ENCODE measurements at places on chromosomes 7 and 10. TPM values are rescaled to one million over a fixed set of nuclear protein-coding genes. Genes with fewer than 3 reads are reported as not detected.

The MSMB gene
- total RNA-seq, result not detected

The EPO gene
- total RNA-seq, result not detected

The SAMD9L gene
- total RNA-seq, result 8.5 TPM

The ARHGEF5 gene
- 10.4 TPM for total RNA-seq

The ARHGAP22 gene
- total RNA-seq, result 4.4 TPM

The HOXA10 gene
- total RNA-seq, result 0.35 TPM

The LRRD1 gene
- 0.11 TPM for total RNA-seq

The LRRC18 gene
- total RNA-seq, result not detected

The TBC1D12 gene
- total RNA-seq, result 13.1 TPM

The SEMA3D gene
- total RNA-seq, result 0.95 TPM

The GLCCI1 gene
- 7.9 TPM for total RNA-seq

The EBLN1 gene
- total RNA-seq, result not detected

The CPN1 gene
- not detected for total RNA-seq

The LIPM gene
- total RNA-seq, result not detected

The EFCAB10 gene
- 1.1 TPM for total RNA-seq

The GPR85 gene
- total RNA-seq, result 0.23 TPM

The TMEM184A gene
- total RNA-seq, result not detected

The NPC1L1 gene
- 0.05 TPM for total RNA-seq

The ASAH2 gene
- 0.51 TPM for total RNA-seq

The PAOX gene
- 6.3 TPM for total RNA-seq

The CTTNBP2 gene
- total RNA-seq, result 14.6 TPM

The OR2A12 gene
- total RNA-seq, result not detected

The ANKRD1 gene
- not detected for total RNA-seq

Data from ovary (tissue), 10 donors.